Activated CD4-positive, alpha-beta memory T cell treated with anti-CD3 and anti-CD28 coated beads for 36 hours (primary cell): ENCODE measurements at places on chromosomes 5 and 9.
A peak's percentile ranks its signal among the peaks of the same experiment; 100 is the strongest.

- no peak for DNase-seq
These were observed 192.4 kb downstream of the DOCK8 start for GRCh38 chr9:406886-407654.

GRCh38 chr9:6415266-6415665 lies 2.3 kb downstream of the UHRF2 start:
- peak; percentile 45 for DNase-seq

DNA sequence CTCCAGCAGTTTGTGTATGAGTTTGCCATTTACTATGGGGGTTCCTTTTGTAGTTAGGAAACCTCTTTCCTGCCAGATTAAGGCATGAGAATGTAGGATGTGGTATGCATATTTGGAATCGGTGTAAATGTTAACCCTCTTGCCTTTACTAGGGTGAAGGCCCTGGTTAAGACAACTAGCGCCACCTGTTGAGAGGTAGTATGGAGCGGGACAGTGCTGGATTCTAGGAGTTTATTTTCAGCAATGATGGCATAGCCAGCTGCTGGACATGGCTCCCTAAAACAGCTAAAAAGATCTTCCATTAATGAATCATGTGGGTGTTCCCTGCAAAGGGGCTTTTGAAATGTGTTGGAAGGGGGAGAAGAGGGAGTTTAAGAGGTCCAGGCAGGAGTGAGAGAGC lies 30.7 kb upstream of the GPX3 start:
- DNase-seq = peak; percentile 32

DNA sequence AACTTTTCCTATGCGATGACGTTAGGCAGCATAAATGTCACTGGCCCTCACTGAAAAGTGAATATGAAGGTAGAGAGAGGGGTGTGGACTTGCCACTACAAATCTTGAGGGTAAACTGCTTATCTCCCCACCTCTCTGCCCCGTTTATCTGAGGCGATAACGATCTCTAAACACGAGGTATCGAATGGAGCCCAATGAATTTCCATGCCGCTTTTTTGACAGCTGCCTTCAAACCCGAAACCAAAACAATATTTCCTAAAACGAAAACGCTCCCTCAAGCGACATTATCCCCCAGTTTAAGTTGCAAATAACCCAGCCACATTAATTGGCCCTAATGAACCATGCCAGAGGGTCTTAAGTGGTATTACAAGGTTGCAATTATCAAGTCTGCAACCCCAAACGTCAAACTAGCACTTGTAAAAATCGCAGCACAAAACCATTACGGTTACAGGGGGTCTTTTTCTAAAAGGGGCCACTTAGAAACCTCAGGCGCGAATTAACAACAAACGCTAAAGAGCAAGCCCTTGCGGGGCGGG lies 1.4 kb downstream of the NR3C1 start:
- peak; percentile 19 for DNase-seq

DNA sequence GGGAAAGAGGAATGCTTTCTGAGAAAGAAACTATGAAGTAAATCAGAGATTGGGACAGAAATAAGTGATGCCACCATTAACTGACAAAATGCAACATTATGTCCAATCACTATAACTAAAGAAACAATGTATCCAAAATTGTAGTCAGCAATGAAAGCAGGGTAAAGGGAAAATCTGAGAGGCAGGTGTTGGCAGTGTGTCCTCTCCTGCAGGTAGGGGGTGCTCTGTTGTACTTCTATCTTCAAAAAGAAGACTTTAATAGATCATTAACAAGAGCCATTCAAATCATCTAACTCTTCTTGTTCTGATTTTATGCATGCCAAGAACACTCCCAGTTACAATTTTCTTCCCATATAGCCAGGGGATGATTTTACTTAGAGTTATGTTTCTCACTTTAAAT lies 1275.7 kb downstream of the PTPRD start:
- DNase-seq = no peak

DNA sequence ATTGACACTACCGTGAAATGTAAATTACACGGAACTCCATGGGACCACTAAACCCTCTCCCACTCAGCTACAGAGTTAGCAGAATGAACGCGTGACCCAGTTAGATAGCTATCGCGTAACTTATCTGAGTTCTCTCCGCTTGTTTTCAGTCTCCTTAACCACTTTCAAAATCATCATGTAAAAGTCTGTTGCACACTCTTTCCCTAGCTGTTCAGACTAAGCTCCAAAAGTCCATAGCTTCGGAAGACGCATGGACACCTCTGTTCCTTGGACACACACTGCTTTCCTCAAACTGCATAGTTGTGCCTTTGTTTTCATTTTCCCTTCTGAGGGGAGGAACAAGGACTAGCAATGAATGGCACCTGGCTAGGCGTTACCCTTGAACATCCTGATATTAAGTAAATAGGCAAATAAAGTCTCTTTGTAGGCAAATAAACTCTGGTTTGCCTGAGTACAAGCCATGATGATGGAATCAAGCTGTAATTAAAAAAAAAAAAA lies 83.3 kb downstream of the DAPK1 start:
- DNase-seq = no peak

DNA sequence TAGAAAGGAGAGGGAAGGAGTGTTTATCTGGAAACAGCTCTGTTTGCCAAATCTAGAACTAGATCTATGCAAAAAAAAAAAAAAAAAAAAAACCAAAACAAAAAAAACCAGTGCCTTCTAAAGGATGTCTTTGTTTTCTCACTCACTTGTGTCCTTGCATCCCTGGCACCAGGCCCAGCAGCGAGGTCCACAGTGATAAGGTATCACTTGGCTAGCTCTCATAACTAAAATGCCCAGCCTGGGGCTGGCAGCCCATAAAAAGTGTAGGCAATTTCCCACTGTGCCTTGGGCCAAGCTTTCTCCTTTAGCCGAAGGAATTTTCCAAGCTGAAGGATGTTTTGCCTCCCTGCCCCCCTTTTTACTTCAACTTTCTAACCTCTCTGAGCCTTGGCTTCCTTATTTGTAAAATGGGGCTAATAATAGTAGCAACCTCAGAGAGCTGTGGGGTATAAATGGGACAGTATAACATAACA lies 20.8 kb downstream of the RGS3 start:
- no peak for DNase-seq

- no peak for DNase-seq
These were observed 167.3 kb downstream of the GNAQ start for GRCh38 chr9:77864211-77864889.

DNA sequence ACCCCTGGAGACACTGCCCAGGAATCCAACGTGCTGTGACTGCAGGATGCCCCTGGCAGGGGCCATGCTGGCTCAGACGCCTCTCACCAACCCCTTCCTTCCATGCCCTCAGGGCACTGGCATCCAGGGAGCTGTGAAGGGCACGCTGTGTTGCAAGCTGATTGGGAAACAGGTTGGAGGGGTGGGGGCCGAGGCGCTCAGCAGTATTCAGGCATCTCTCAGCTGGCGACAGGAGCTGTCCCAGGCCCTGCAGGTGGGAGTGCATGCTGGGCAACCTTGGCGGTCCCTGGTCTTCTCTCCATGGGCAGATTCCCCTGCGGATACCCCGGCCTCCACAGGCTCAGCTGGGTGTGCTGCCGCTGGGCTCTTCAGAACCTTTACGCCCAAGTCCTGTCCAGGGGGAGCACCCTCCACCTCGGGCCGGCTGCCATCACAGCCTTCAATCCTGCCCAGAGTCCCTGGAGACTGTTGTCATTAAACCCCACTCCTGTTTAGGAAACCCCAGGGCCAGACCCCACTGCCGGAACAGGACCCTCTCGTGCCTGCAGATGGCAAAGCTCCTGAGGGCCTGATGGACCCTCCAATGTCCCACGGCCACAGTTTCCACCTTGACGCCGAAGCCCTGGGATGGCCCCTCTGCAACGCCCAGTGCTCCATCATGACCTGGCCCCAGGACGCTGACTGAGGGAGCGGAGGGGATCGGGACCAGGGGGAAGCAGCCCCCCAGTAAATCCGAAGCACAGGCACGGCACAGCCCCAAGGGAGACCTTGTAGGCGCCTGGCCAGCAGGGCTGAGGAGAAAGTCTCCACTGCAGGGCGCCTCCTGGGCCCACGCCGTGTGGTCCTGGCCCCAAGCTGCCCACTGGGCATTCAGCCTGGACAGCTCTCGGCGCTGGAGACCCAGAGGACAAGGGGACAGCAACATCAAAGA lies 9.3 kb downstream of the TPPP start:
- DNase-seq = no peak

- DNase-seq = no peak
These were observed 37.4 kb downstream of the MEGF9 start for GRCh38 chr9:120676767-120677402.

GRCh38 chr9:98121058-98121457 lies 2.0 kb upstream of the TRIM14 start:
- no peak for DNase-seq

DNA sequence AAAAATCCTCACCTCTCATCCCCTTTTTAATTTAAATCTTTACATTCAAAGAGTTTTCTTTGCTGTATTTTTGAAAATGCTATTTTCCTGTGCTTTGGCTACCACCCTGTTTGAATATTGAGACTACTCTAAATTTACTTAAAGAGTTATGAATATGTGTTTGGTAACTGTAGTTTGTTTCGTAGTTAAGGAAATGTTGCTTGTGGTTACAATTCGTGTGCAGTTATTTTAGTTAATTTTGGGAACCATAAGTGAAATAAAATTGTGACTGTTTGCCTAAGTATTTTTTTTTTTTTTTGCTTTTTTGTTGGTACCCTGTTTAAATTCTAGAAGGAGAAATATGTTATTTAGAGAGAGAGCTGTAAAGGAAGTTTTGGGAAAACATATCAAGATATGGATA lies 78.7 kb downstream of the XRCC4 start:
- DNase-seq = no peak

- DNase-seq = no peak
These were observed 159.5 kb downstream of the BAAT start for GRCh38 chr9:101225271-101225670.

- no peak for DNase-seq
These were observed 56.0 kb downstream of the RGS3 start for GRCh38 chr9:113519426-113520108.

- DNase-seq = no peak
These were observed 289.1 kb upstream of the EDIL3 start for GRCh38 chr5:84673785-84674184.

DNA sequence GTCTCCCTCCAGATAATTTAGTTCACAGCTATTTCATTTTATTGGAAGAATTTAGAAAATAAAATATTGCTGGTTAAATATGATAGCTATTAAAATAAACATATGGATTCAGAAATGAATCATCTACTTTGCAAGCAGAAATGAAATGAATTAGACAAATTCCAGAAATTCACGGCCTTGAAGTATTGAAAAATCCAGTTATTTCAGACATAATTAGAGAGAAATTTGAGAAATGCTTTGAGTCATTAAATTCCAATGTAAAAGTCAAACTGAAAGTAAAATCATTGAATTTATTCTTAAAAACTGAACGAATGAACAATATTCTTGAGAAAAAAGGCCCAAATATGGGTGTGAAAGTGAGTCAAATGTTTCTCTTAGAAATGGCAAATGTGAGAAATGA lies 632.6 kb upstream of the EDIL3 start:
- no peak for DNase-seq

DNA sequence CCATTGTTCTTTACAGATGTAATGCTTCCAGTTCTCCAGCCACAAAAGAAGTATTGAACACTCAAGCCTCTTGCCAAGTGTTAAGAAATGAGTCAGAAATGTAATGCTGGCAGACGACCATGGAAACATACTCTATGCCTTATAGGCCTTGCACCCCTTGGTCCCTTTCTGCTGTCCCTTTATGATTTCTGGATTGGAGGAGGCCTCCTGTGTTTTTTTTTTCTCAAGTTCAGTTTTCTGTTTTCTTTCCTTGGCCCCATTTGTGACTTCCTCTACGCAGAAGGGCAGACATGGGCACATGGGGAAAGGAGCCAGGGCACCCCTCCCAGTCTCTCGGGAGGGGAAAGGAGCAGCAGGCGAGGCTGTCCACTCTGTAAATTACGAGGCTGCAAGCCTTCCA lies 53.4 kb downstream of the SNX18 start:
- no peak for DNase-seq

DNA sequence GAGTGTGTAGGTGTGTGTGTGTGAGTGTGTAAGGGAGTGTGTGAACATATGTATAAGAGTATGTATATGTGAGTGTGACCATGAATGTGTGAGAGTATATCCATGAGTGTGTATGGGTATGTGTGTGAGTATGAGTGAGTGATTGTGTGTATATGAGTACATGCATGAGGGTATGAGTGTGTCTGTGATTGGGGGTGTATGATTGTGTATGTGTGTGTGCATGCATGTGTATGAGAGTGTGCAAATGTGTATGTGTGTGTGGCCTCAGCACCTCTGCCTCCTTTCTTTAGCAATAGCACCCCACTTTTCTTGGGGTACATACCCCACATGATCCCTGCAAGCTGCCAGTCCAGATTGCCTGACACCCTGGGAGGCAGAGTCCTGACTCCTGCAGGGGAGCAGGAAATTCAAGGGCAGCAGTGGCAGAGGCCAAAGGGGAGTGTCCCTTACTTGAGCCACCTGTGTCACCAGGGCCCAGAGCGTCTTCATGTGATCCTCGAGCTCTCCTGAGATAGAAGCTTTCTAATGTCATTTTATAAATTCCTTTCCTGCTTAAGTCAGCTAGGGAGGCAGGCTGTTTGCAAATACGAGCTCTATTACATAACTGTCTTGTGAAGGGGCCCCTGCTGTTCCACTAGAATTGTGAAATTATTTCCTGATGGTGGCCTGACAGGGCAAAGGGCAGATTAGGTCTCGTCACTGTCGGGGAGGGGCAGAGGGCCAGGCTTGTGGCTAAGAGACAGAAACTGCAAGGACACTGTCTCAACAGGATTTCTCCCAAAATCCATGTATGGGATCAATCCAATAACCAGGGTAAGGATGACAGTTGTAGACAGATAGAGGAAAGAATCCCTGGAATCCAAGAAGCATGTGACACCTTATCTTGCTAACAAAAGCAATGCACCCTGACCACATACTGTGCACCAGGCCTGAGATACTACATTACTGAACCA lies 389.1 kb downstream of the GADD45G start:
- no peak for DNase-seq

- no peak for DNase-seq
These were observed 272.8 kb upstream of the SLC30A5 start for GRCh38 chr5:68821056-68821455.

GRCh38 chr5:36734422-36734821 lies 128.0 kb downstream of the SLC1A3 start:
- DNase-seq = no peak

DNA sequence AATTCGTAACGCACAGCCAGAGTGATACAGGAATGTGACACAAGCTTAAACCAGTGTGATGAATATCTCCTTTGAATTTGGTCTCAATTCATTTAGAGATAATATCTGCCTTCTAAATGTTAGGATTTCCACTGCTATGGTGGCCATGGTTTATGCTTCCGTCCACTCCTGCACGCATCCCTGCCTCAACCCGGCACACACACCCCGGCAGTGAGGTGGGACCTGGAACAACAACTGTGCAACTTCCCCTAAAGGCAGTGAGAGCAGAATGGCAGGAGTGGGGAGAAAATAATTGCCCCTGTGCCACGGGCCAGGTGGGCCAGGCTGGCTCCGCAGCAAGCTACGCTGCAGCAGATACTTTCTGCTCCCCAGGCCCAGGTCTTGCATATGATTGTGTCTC lies 72.6 kb upstream of the CPEB4 start:
- DNase-seq = no peak
